Panc1 (cell line): ENCODE measurements at places on chromosomes 7 and 10.
A peak's percentile ranks its signal among the peaks of the same experiment; 100 is the strongest.

- no peak for DNase-seq
These were observed 6.2 kb upstream of the FOXK1 start for GRCh38 chr7:4675771-4676367.

GRCh38 chr7:31488562-31489203 is 25.2 kb upstream of the ITPRID1 start:
- DNase-seq: peak; percentile 48

DNA sequence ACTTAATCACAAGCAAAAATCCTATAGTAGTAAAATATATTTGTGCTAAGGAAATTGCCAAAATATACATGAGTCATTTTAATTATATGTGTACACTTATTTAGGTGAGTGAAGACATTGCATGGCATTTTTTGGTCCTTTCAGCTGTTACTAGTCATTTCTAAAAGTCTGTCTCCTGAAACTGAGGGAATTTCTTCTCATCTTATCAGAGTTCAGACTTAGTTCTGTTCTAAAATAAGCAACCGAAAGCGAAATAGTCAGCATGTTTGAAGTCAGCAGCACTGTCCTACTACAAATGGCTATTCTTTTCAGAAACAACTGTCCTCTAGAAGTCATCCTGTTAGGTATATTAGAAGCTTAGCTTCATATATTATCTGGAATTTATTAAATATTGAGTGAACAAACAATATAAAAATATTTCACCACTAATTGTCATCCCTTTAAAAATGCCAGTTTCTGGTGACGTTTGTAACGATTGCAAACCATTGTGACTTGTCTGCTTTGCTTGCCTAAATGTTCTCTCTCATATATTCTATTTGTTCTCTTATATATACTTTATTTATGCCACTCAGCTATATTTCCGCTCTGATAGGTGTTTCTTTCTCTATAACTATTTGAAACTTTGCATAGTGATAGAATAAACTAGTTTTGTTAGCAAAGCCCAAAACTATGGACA is 227.4 kb upstream of the KAT6B start:
- no peak for DNase-seq

DNA sequence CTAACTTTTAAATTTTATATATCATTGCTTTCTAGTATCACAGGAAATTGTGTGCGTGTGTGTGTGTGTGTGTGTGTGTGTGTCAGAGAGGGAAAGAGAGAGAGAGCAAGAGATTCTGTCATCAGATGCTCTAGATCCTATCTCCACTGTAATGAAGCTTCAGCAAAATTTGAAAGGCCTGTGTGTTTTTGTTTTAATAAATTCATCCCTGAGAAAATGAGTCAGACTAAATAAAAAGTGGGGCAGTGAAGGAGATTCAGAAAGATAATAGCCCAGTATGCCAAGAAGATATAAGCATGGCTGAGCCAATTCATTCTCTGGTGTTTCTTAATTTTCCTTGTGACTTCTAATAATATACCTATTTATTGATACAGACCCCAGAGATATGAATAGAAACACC is 184.2 kb upstream of the TMEM196 start:
- DNase-seq: no peak

DNA sequence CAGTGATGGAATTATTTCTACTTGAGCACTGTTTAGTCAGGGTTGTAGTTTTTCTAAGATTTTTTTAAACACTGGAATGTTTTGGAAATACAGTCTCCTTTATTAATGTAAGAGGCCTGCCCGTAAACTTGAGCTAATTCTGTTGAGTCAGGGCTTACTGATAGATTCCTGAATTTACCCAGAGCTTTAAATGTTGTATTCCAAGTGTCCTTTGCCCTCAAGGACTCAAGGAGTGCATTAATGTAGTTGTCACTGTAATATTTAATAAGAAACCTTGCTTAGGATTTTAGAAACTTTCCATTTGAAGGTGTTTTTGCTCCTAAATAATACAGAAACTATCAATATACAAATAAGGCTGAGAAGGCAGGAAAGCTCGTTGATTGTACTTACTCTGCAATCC is 89.2 kb downstream of the MACC1 start:
- no peak for DNase-seq

DNA sequence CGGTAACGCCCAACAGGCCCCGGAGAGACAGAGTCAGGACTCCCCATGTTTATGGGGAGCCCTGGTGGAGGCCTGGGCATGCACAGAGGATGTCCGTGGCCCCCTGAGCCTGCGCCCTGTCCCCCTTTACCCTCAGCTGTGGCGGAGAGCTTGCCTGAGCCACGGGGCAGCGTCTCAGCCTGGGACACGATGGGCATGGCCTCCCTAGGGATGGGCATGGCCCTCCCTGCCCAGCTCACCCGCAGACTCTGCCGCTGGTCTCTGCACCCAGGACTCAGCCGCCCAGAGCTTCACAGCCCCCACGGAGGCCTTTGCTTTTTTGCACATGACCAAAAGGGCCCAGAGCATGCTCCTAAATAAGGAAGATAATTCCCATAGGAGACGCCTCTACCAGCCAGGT is 394.2 kb downstream of the PTPRN2 start:
- no peak for DNase-seq

DNA sequence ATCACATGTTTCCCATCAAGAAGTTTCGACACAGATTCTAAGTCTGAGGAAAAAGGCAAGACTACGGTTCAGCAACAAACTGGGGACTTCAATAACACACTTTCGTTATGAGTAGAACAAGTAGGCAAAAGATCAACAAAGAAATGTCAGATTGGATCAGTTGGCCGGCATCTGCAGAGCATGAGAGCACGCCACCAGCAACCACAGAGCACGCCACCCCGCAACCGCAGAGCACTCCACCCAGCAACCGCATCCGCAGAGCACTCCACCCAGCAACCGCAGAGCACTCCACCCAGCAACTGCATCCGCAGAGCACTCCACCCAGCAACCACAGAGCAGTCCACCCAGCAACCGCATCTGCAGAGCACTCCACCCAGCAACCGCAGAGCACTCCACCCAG is 89.7 kb upstream of the FAM20C start:
- no peak for DNase-seq

DNA sequence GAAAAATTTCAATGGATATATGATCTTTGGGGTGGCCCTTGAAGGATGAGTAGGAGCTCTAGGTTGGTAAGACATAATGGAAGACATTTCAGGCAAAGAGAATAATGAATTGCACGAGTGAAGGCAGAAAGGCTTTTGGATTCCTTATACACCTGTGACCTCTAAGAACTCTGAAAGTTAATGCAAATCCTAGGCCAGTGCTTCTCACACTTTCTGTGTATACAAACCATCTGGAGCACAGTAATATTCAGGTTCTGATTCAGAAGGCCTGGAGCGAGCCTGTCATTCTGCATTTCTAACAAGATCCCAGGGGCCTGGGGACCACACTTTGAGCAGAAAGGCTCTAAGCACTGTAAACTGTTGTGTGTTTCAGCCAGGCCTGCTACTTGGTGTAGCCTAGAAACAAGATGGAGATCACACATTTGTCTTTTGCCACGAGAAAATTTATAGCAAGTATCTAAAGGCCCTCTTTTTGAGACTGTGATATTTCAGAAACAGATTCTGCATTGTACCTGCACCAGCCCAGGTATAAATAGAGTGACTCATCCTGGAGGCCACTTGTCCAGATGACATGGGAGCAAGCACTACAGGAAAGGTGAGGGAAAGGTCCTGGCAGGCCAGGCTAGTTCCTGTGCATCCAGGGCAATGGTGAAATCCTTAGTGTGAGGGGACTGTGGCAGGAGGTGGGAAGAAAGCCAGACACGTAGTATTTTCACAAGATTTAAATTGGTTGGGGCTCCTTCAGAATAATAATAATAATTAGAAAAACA is 24.4 kb downstream of the MRPS33 start:
- no peak for DNase-seq

GRCh38 chr7:151779678-151780077 is 97.2 kb downstream of the PRKAG2 start:
- DNase-seq: no peak

GRCh38 chr10:104578671-104579070 is 62.4 kb upstream of the SORCS3 start:
- DNase-seq: no peak

GRCh38 chr7:29839921-29840320 is 33.6 kb downstream of the WIPF3 start:
- no peak for DNase-seq

DNA sequence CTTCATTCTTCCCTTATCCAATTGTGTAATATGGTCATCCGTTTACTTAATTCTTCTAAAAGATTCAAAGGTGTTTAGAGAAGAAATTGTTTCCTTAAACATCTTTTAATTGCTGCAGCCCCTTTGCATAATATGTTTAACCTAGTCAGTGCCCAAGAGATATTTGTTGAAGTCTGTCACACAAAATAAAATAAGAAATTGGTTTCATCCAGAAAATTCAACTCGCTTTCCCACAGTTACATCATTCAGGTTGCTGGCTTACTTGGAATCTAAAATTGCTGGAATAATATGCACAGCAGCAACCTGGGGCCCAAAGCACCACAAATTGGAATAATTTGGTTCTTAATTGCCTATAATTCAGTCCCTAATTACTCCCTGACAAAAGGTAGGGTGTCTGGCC is 155.1 kb upstream of the ETV1 start:
- no peak for DNase-seq

- DNase-seq: no peak
These were observed 168.7 kb upstream of the ITGB1 start for GRCh38 chr10:33126742-33127141.

DNA sequence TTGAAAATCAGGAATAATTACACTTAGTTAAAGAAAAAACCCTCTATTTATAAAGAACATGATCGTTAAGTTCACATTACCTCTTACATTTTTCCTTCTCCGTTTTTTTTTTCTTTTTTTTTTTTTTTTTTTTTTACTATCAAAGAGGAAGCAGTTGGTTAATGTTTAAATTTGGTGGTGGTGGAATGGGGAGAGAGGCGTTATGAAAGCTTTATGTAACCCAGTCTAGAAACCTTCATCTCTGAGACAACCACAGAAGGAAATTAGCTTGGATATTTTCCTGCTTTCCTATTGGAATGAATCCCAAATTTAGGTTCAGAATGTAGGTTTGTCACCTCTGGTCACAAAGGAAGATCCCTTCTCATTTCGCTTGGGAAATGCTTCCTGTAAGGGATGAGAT is 31.5 kb upstream of the LHFPL3 start:
- no peak for DNase-seq
